WTC11 (cell line): ENCODE measurements at places on chromosomes 7 and 10.

DNA sequence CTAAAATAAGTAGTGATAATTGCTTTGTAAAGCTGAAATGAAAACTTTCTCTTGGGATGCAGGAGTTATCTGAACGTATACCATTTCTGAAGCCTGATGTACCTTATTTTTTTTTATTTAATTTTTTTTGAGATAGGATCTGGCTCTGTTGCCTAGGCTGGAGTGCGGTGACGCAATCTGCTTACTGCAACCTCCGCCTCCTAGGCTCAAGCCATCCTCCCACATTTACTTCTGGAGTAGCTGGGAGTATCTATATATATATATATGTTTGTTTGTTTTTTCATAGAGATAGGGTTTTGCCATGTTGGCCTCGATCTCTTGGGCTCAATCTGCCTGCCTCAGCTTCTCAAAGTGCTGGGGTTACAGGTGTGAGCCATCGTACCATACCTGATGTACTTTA lies 2.4 kb downstream of the PMPCB start:
- DNase-seq = no peak

GRCh38 chr7:117008118-117008885 lies 55.0 kb downstream of the ST7 start:
- DNase-seq = no peak

DNA sequence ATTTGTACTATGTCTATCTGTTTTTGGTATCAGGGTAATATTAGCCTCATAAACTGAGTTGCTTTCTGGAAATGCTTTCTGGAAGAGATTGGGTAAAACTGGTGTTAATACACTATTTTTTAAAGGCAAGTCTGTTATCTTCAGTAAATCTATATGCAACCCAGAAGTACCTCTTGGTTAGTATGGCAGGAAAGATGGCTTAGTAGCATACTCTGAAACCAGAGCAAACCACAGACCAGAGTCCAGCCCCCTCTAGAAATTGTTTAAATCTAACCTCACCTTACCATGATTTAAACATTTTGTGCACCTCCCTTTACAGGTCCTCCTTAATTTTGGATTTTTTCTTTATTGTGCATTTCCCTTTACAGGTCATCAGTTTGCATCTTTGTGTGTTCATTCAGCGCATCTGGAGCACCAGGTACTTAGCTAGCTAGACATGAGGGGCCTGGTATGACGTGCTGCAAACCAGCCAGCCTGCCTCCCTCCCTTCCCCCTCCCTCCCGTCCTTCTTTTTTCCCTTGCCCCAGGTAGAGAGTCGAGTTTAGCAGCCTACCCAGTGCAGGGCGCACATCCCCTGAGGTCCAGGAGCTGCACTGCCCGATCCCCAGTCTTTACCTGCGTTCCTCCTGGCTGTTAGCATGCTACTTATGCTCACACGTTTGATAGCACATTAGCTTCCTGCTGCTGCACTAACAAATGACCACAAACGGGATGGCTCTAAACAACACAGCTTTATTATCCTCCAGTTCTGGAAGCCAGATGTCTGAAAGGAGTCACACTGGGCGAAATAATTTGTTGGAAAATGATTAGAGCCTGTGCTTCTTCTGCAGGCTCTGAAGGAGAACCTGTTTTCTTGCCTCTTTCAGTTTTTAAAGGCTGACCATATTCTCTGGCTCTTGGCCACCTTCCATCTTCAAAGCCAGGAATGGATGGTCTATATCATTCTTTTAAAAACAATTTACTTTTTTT lies 299.9 kb upstream of the HABP2 start:
- DNase-seq = no peak

DNA sequence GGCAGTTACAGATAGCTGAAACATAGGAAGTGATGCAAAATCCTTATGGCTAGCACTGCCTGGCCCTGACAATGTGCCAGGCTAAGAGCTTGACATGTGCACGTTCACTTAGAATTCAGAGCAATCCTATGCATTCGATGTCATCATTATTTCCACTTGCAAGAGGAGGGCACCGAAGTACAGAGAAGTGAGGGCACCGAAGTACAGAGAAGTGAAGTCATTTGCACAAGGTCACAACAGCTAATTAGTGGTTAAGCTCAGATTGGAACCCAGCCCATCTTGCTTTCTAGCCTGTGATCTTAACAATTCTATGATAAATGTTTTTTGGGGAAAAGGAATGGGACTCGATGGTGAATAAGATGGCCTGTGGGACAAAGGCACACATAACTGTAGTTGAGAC lies 73.4 kb downstream of the ARHGAP22 start:
- DNase-seq = no peak

DNA sequence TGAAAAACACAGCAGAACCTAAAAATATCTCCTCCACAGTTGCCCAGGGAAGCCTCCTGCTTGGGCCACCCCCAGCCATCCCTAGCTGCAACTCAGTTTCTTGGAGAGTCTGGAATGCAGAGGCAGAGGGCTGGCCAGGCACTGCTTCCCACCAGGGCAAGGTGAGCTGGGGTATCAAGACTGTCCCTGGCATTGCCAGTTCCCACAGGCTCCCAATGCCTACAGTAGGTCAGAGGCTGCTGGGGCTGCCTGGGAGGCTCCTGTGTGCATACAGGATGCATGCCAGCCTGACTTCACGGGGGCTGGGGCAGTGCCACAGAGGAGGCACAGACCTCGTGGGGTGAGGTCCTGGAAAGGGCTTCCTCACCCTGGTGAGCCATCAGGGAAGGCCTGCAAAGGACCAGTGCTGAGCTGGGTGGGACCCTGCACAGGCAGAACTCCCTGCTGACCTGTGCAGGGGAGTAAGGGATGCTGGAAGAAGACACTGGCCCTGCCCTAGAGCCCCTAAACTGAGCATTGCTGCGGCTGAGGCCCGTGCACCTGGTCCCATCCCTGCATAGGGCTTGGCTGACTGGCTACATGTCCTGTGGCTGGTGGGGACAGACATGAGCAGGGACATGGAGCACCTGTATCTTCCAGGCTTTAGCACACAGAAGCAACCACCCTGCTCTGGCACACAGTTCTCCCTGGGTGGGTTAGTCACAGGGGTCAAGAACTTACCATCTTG lies 121.9 kb upstream of the RET start:
- DNase-seq = peak; percentile 6

- no peak for DNase-seq
Observed at GRCh38 chr7:16881844-16882243, at the start of gene AGR3. TSS of gene AGR3 (minus strand) at chr7:16881983. CDS start at chr7:16878618, 3,365 bp downstream.

GRCh38 chr10:86410542-86411124 lies 44.0 kb upstream of the GRID1 start:
- DNase-seq = no peak

- DNase-seq = peak; percentile 82
Observed at GRCh38 chr7:140403878-140404564, at the start of gene RAB19. TSS of gene RAB19 (plus strand) at chr7:140404058. CDS start at chr7:140407647, 3,589 bp downstream.

- DNase-seq = no peak
Observed at GRCh38 chr7:8131694-8132605, 130.0 kb downstream of the ICA1 start.

- no peak for DNase-seq
Observed at GRCh38 chr7:105857009-105857952, 19.1 kb downstream of the ATXN7L1 start.

DNA sequence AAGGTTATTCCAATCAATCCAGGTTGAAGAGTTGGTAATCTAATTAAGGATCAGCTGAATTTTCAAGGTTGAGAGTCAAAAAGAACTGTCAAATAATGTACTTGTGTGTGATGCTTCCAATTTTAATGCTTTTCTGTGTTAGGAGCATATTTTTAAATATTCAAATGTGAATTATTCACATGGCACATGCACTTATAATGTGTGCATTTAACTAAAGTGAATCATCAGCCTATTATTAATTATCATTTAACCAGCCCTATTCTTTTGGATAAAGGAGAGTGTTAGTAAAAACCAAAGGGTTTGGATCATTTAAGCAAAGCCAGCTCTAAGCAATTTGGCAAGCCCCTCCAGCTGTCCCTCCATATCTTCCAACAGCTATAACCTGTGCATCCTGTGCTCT lies 11.2 kb downstream of the LGI1 start:
- DNase-seq = no peak

GRCh38 chr7:55152516-55152915 lies 133.7 kb downstream of the EGFR start:
- no peak for DNase-seq

DNA sequence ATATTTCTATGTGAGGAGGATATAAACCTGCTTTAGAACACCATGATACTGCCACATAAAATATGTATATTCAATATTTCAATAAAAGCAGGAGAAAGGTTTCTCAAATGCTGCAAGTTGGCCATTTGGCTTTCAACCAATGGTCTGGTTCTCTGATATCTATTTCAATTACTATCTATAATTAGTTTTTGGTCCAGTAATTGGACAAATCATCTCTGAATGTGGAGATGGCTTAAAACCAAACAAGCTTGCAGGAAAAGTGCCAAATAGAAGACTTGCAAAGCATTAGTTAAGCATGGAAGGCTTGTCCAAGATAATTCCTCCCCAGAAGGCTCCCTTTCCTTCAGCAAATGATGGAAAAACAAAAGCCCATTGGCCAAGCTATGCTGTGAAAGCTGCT lies 140.1 kb downstream of the CPEB3 start:
- no peak for DNase-seq

DNA sequence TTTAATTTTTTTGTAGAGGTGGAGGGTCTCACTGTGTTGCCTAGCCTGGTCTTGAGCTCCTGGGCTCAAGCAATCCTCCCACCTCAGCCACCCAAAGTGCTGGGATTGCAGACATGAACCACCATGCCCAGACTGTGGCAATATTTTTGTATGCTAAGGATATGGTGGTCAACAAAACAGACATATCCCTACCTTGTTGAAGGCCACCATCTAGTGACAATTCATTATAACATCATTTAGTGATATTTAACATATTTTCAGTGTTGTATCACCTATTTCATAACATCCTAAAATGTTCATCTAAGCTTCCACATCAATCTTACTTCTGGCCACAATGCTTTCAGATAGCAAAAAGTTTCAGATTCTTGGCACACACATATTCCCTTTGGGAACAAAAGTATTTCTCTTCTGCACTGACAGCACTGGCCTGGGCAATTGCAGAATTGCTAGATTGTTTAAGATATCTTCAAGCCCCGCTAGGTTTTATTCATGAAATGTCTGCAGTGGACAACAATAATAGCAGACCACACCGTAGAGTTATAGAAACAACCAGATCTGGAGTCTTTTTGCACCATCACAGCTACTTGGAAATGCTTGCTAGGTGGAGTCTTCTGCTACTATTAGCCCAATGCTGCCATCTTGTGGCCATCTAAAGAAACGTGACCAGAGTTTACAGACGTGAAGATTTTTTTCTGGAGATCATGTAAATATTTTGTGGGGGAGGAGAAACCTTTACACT lies 58.4 kb downstream of the DNAJC12 start:
- DNase-seq = peak; percentile 54

DNA sequence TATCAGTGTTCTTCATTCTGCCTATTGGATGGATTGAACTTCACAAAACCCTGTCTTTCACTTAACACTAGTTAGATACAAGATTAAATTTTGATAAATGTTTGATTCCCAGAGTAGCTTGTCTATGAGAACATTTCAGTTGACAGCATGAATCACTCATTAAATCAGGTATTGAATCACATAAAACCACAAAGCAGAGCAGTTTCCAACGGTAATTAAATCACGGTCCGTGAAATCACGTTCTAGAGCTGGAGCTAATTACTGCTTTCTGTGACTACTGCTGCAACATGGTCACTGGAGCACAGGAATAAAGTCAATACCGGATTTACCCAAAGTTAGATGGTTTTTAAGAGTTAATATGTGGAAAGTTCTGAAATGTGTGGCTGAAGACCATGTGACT lies 257.8 kb upstream of the PCDH15 start:
- no peak for DNase-seq

- DNase-seq = no peak
Observed at GRCh38 chr10:1475771-1476454, 261.4 kb downstream of the ADARB2 start.

- no peak for DNase-seq
Observed at GRCh38 chr10:71714031-71714410, 5.6 kb downstream of the C10orf105 start.

GRCh38 chr10:24897326-24897926 lies 55.0 kb downstream of the PRTFDC1 start:
- no peak for DNase-seq

- no peak for DNase-seq
Observed at GRCh38 chr10:62738916-62739315, 65.6 kb upstream of the ADO start.

DNA sequence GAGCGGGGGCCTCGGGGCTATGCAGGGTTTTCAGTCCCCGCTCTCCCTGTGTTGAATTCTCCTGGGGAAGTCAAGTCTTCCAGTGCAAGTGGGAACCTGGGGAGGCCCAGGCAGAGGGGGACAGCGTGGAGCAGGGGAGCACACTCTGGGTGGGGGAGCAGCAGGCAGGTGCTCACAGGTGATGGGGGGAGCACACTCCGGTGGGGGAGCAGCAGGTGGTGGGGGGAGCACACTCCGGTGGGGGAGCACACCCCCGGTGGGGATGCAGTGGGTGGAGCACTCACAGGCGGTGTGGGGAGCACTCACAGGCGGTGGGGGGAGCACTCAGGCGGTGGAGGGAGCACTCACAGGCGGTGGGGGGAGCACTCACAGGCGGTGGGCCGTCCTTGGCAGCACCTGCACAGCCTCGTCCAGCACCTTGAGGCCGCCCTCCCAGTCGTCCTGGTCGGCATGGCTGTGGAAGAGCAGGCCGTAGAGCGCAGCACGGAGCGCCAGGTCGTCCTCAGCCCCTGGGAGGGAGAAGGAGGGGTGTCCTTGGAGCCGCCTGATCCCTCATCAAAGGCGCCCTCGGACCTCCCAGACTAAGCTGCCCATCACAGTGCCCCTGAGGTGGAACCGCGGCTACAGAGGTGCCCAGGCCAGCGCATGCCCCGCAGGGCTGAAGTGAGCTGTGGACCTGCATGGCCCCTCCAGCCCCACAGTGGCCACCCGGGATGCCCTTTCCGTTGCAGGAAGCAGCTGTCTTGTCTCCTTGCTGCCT lies 56.7 kb downstream of the CFAP46 start:
- peak; percentile 9 for DNase-seq

GRCh38 chr10:1168763-1169162 lies 112.6 kb downstream of the WDR37 start:
- peak; percentile 23 for DNase-seq

DNA sequence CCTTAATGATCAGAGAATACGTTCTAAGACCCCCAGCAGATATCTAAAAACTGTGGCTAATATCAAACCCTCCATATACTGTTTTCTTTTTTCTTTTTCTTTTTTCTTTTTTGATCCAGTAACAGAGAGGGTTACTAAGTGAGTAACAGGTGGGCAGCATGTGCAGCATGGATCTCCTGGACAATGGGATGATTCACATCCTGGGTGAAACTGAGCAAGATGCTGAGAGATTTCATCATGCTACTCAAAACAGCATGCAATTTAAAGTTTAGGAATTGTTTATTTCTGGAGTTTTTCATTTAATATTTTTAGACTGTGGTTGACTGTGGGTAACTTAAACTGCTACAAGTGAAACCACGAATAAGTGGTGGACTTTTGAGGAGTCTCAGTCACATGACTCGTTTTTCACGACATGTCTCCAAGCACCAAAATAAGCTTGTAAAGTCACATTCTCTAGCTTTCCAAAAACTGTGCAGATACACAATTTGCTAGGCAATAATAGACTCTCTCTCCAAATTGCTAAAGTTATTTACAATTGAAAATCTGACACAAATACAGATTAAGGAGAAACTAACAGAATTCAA lies 716.2 kb downstream of the NXPH1 start:
- no peak for DNase-seq

- DNase-seq = peak; percentile 59
Observed at GRCh38 chr7:151175793-151176311, 8.4 kb upstream of the GBX1 start.

- DNase-seq = peak; percentile 80
Observed at GRCh38 chr7:108525327-108525984, 479 bp downstream of the PNPLA8 start.

- no peak for DNase-seq
Observed at GRCh38 chr10:9301148-9301547, 1246.7 kb downstream of the GATA3 start.
